ENCODE measurements at places on chromosomes 11 and 22. TPM values are rescaled to one million over a fixed set of nuclear protein-coding genes. Genes with fewer than 3 reads are reported as not detected.

GRCh38 chr11:88194990-88195389, 19.7 kb upstream of the RAB38 start:
- DNase-seq = no peak

DNA sequence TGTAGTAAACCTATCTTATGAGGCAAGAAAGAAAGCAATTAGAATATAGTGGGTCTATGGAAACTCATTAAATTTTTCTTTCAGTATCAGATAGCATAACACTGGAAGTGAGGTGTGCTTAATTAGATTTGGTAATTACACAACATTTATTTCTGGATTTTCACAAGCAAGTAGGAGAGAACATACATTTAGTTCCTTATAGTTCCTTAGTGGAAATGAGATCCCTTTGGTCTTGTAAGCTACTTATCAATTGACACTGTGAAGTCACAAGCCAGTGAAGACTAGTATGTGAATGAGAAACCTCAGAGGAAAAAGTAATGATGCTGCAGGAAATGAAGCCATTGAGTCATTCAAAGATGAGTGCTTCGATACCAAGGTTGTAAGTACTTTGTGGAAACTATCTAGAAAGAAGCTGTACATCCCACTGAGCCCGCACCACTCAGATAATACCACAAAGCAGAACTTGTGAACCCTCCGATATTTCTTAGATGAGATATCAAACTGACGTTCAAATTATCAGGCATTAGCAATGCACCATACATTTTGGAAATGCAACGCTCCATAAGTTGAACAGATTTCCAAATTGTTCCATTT, 53.5 kb downstream of the ENTHD1 start:
- DNase-seq = no peak

DNA sequence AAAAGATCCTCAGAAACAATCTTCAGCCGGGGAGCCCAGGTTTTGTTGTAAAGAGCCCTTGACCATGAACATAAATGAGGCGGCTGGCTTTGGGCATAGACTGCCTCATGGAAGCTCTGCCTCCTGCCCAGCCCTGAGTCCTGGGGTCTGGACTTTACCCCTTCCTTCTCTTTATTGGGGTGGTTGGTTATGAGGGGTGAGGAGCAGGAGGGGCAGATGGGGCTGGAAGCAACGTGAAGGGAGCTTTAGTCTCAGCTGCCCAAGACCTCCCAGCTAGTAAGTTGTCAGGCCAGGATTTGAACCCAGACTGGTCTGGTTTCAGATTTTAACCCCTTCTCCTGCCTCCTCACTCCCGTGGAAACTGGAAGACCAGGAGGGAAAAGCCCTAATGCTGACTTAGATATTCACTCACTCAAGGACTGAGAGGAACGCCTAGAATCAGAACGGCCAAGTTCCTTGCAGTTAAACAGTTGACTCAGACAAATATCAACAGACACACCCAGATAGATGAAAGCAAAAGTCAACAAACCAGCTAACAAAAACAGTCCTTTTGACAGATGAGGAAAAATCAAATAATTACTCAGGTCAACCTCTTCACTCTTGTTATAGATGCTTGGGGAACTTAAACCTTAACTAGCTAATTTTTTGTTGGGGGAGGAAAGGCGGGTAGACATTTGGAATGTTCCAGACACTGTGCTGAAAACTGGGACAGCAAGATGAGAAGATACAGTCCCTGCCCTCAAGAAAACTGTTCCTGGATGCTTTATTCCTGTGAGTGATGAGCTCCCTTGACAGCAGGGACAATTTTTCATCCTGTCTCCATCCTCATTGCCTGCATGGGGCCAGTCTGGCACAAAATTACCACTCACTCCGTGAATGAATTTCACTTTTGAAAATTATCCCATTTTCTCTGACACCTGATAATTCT, 20.8 kb upstream of the ARRB1 start:
- DNase-seq = no peak

GRCh38 chr11:65150509-65151299, 16.4 kb upstream of the SYVN1 start:
- DNase-seq = peak; percentile 89

GRCh38 chr11:44502506-44502905, 63.0 kb upstream of the CD82 start:
- DNase-seq = no peak

DNA sequence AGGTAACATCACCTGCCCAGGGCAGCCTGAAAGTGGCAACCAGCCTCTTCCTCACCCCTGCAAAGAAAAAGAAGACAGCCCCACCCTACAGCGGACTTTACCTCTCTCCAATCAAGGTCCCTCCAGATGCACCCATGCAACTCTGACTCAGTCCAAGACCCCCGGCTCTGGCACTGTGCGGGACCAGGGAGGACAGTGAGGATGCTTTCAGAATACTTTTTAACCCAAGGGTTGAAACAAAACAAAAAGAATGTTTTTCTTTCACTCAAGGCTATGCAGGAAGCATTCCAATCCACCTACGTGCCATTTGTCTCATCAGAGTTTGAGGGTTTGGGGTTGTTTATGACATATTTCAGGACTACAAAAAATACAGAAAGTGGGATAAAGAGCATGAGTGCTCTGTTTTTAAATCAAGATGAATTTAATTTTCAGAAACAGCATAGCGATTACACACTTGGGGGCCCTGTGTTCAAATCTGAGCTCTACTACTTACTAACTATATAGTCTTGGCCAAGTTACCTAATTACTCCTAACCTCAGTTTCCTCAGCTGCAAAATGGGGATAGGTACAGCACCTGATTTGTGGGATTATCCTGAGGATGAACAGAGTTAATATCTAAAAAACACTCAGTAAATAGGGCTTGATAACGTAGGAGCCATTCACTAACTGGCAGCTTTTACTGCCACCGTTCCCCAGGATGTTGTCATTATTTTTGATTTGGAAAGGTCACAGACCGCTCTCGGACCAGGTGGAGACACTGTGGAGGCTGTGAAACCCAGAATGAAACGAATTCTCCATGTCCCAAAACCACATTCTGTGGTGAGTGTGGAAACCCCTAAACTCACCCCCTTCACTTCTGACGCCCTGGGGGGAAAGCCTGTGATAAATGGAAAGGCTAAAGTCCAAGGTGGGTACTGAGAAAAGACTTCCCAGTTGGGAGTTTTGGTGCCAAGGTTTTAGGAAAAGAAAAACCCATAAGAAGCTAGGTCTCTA, 5.6 kb downstream of the PLAAT3 start:
- no peak for DNase-seq

DNA sequence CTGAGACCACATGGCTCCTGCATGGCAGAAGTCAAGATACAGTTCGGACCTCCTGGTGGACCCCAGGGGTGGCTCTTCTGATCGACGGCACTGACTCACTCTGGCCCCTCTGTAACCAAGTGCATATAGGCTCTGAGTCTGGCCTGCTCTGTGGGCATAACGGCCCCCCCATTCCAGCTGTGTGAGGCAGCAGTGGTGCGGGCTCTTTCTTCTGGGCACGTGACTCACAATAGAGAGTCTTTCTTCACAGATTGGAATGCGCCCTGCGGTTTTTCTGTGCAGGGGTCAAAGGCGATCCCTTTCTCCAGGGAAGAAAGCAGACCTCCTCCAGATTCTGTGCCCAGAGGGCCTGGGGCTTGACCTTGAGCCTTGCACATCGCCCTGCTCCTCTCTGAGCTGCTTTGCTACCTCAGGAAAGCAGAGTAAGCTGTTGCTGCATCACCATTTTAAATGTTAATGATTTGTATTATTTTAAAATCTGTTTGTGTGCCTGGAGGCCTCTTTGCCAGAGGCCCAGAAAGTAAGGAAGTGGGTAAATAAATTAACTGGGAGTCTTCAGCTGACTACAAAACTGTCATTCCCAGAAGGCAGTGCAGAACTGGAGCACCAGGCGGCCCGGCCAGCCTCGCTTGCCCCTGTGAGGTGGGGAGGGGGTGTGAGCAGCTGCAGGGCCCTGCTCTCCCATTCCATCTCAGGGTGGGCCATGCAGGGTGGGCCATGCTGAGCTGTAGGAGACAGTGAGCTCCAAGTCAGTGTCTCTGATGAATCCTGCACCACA, 199.0 kb downstream of the GRIK4 start:
- peak; percentile 31 for DNase-seq

DNA sequence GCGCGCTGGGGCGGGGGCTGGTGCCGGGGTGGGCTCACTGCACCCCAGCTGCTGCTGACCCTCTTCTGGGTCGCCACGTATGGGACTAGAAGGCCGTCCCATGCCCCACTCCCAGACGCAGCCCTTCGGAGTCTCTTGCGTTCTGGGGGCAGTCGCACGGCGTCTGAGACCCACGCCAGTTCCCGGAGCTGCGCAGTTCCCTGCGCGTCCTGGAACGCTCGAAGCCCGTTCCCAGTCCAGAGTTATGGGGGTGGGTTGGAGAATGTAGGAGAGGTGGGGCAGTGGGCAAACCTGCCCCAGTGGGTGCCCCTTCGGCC, 375 bp downstream of the LAYN start:
- no peak for DNase-seq

GRCh38 chr11:44018127-44018521, 29.7 kb upstream of the ACCSL start:
- no peak for DNase-seq

- no peak for DNase-seq
Measured at GRCh38 chr22:49753961-49754695, 73.5 kb downstream of the BRD1 start.

DNA sequence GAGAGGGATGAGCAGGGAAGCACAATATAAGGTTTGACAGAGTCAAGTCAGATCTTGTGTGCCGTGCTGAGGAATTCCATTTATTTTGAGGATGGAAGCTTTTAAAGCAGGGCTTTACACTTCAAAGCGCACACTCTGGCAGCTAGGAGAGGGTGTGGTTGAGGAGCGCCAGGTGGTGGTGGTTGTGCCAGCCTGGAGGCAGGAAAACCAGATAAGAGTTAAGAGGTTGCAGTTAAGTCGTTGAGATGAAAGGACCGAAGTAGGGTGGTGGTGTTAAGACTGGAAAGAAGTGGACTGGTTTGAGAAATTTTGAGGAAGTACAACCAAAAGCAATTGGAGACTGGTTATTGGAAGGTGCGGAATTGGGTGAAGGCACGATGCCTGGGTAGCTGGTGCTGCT, 231.6 kb upstream of the TBCEL start:
- no peak for DNase-seq

- DNase-seq = no peak
Measured at GRCh38 chr11:117127171-117127901, 16.8 kb upstream of the PAFAH1B2 start.

DNA sequence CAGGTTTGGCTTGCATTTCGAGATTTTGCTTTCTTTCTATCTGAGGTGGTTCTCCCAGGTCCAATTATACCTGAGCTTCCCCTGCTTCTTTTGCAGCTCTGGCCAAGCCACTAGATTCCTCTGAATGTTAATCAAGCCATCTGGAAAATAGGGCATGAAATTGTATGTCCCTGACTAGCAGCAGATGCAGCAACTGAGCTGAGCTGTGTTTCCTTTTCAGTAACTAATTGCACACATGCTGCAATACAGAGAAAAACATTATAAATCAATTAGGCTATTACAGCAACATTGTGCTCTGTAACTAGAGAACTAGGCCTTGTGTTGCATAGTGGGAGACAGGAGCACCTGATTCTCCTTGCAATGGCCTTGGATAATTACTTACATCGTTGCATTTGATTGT, 408.3 kb downstream of the ETS1 start:
- DNase-seq = no peak

GRCh38 chr22:20989323-20990138, 7.4 kb downstream of the LZTR1 start:
- no peak for DNase-seq

DNA sequence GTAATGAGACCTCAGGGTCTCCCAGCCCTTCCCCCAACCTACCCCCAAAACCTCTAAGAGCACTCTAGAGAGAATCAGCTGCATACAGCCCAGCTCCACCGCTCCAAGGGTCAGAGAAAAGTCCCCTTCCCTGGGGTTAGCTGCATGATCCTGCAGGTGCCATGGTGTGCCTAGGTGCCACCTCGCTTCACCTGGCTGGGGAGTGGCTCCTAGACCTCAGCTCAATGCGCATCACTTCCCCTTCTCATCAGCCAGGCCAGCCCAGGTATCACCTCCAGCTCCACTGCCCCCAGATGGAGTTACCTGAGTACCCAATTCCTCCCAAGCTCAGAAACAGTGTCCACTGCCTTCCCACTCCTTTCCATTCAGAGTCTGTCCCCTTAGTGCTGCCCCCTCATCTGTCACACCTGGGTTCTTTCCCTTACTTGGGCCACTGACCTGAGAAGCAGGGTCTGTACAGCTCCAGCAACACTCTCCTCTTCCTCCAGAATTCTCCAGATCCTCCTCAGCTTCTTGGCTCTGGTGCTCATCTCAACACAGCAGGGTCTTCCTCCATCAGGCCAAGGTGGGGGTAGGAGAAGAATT, 1.3 kb downstream of the STARD10 start:
- no peak for DNase-seq

KCNJ4 gene
- 7.2 TPM for total RNA-seq

FAM111A gene
- total RNA-seq = 7.8 TPM

GUCD1 gene
- 138 TPM for total RNA-seq

KRTAP5-11 gene
- not detected for total RNA-seq

OR52I1 gene
- not detected for total RNA-seq

RNF169 gene
- total RNA-seq = 10.3 TPM

CD3G gene
- 1.4 TPM for total RNA-seq

Measured in left cardiac atrium (tissue), 4 donors.